Mucosa of gallbladder (tissue), 1 donor: ENCODE measurements at places on chromosomes 3 and 15. TPM values are rescaled to one million over a fixed set of nuclear protein-coding genes. Genes with fewer than 3 reads are reported as not detected.
A peak's percentile ranks its signal among the peaks of the same experiment; 100 is the strongest.

SAMD7 gene
- not detected for total RNA-seq

SLC25A36 gene
- 49.2 TPM for total RNA-seq

- peak; percentile 69 for DNase-seq
Measured at GRCh38 chr3:42855547-42856380, 19.9 kb downstream of the CYP8B1 start.

DNA sequence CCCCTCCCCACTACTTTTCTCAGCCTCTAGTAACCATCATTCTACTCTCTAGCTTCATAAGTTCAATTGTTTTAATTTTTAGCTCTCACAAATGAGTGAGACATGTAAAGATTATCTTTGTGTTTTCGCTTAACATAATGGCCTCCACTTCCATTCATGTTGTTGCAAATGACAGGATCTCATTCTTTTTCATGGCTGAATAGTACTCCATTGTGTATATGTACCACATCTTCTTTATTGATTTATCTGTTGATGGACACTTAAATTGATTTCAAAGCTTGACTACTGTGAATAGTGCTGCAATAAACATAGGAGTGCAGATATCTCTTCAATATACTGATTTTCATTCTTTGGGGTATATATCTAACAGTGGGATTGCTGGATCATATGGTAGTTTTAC, 699.8 kb upstream of the NR2F2 start:
- DNase-seq: no peak

GRCh38 chr3:172312001-172312400, 136.3 kb downstream of the GHSR start:
- DNase-seq: no peak
